Putamen (tissue), 1 donor: ENCODE measurements at places on chromosomes 1 and 21.

DNA sequence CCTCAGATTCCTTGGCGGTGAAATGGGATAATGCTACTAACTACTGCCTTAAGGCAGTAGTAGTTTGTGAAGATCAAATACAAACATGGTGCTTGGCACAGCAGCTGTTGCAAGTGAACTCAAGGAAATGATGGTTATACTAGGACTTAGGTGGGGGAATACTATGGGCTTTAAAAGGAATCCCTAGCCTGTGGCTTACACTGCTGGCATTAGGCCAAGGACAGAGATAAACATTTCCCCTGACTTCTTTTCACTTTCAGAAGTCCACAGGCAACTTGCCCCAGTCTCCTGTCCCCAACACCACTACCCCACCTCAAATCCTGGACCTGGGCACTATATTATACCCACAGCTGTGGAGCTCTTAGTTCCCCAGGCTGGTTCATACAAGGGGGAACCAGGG, 13.1 kb upstream of the VAMP4 start:
- DNase-seq, result no peak

DNA sequence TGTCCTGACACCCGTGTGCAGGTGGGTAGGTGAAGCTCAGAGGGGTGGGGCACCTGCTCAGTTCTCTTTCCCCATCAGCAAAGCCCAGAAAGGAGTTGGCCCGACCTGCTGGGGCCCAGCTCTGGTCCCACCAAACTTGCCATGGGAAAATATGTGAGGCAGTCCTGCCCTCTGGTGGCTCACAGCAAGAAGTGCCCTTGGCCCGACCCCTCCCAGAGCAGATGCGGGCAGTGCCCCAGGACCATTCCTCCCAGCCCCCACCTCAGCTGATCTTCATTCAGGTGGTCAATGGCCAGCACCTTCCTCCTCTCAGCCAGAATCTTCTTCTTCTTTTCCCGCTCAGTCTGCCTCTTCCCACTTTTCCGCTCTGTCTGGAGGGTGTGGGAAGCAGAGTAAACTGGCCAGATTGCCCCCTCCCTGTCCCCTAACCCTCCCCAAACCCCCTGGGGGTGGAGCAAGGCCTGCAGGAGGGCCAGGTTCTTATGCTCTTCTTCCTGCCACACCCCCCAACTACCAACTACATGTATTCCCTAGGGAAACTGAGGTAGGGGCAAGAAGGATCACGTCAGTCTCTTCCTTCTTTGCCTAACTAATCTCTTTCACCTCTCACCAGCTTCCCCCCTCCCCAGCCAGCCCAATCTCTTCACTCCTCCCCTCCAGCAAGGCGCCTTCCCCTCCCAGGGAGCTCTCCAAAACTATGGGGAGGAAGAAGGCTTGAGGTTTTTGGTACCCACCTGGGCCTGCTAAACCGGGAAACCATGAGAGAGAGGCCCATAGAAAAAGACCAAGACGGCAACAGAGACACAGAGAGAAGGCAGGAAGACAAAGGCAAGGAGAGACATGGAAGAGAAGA, 15.6 kb downstream of the TNNT2 start:
- peak; percentile 13 for DNase-seq

DNA sequence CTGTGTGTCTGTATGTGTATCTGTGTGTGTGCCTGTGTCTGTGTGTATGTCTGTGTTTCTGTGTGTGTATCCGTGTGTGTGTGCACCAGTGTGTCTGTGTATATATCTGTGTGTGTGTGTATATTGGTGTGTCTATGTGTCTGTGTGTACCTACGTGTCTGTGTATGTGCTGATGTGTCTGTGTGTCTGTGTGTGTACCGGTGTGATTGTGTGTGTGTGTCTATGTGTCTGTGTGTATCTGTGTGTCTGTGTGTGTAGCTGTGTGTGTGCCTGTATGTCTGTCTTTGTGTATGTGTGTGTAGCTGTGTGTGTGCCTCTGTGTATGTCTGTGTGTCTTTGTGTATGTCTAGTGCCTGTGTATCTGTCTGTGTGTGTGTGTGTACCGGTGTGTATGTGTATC, 32.0 kb downstream of the CAMK2N1 start:
- no peak for DNase-seq

DNA sequence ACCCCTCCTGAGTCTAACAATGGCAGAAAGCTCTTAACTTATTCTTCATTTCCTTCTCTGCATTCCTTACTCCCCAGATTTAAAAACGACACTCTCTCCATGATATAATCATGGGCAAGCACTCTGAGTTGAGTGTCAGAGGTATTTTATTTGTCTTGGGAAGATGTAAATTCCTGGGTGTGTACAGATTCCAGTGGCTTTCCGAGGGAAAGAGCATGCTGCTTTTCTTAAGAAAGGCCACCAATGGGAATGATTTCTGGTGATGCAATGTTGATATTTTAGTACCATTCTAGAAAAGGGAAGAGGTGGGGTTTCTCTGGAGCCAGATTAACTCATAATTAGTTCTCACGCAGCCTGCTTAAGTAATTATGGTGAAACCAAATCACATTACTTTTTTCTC, 47.8 kb upstream of the BTG3 start:
- DNase-seq, result peak; percentile 31

- no peak for DNase-seq
Observed at GRCh38 chr1:15640667-15641066, 23.4 kb downstream of the DDI2 start.

GRCh38 chr1:11196945-11197344, 7.8 kb downstream of the ANGPTL7 start:
- no peak for DNase-seq

DNA sequence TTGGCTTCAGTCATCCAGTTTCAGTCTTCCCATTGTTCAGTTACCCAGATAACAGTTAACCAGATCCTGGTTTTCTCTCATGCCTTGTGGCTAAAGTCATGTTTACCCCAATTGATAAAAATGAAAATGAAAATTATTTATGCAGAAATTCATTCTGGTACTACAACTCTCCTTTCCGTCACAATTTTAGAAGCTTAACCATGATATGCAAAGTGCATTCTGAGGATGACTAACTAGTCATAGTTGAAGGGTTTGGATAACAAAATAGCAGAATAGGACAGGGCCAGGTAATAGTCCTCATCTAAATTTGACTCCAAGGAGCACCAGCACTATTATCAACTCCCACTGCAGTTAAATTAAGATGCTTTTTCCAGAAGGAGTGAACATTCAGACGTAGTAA, 94.7 kb downstream of the NTMT2 start:
- DNase-seq, result peak; percentile 0

DNA sequence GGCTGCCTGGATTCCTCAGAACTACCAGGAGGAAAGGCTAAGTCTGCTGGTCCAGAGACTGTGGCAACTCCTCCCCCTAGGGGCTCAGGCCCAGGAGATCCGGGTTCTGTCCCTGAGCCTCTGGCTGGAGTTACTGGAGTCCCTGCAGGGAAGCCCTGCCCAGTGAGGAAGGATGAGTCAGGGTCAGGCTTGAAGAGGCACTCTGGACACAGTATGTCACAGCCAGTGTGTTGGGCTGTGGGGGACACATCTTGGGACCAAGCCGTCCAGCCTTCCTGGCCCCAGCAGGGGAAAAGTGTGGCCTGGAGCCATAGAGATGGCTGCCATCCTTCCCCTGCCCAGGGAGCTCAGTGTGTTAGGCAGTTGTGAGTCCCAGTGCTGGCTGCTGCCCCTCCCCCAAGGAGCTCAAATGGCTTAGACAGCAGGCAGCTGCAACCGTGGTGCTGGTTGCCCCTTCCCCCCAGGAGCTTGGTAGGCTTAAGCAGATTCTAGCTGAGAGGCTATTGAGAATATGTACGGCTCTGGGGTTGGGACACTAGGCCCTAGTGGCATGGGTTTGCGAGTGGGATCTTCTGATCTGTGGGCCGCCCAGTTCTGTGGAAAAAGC, 28.2 kb upstream of the RABGAP1L start:
- DNase-seq, result no peak

DNA sequence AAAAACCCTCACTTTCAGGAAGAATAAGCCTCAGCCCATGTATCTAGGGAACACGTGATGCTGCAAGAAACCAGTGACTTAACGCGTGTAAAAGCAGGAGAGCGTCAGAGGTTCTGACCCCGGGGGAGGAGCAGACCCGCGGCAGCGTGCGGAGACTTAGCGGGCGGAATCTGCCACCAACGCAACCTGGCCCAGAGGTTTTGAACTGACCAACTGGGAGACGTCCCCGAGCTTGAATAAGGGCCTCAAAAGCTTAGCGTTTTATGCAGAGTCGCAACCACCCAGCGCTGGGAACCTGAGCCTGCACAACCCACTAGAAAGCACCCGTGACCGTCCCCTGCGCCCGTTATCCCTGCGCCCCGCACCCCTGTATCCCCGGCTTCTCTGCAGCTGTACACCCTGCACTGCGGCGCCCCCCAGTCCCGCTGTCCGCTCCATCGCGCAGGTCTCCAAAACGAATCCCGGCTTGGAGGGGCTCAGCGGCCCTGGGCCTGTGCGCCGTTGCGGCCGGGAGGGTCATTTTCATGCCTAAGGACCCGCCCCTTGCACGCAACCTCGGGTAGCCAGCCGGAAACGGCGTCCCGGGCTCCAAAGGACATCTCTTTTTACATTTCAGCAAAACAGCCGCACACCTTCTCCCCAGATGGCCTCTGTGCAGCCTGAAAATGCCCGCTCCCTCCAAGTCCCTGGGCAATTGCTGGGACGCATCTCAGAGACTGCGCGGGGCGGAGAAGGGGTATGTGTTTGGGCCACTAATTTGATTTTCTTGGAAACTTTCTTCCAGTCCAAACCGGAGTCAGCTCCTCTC, 29.4 kb upstream of the TRIM17 start:
- peak; percentile 58 for DNase-seq

- DNase-seq, result no peak
Observed at GRCh38 chr1:117481410-117481809, 114.2 kb downstream of the MAN1A2 start.

DNA sequence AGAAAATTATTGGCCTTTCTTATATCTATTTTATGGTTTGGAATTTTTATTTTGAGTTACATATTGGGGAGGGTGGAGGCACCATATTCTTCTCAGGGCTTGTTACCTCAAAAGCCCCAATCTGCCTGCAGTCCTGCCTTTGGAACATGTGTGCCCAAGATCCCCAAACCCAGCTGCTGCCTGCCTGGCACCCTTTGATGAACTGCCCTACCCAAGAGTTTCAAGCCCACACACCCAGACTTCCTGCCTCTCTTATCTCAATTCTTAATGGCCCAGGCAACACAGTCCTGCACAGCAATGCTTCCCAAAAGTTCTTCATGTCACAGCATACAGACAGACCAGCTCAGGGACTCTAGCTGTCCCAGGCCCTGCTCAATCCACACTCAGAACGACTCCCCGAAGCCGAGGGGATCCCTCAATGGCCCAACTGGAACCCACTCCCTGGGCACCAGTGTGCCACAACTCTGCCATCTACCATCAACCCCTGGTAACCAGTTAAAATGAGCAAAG, 19.2 kb downstream of the OLFML2B start:
- no peak for DNase-seq

DNA sequence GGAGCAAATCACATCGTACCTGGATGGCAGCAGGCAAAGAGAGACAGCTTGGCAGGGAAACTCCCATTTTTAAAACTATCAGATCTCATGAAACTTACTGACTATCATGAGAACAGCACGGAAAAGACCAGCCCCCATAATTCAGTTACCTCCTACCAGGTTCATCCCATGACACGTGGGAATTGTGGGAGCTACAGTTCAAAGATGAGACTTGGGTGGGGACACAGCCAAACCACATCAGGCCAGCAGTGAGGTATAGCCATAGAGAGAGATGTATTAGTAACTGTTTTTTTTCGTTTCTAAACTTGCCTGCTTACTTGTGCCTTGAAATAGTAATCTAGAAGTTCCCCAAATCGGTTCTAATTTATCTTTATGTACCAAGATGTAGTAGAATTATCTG, 48.9 kb downstream of the AK4 start:
- DNase-seq, result no peak

DNA sequence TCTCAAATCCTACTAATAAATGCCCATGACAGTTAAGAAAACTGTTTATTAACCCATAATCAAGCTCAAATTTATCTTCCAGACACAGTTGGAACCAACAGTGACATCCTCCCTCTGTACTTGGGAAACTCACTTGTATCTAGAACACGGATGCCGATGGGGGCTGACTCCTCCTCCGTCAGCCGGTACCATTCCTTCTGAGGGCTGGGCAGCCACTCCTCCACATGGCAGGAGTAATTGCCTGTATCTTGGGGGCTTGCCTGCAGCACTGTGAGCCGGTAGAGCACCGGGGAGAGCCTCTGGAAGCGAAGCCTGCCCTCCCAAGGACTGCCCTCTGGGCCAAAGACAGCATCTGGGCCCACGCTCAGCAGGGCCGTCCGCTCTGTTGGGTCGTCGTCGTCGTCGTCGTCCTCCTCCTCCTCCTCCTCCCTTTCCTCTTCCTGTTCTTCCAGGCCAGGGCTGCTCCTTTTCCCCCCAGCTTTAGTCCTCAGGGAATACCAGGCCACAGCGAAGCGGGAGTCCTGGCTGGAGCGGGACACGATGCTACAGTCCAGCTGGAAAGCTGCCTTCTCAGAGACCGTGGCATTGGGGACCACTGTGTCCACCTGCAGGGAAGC, 8.5 kb upstream of the CD58 start:
- no peak for DNase-seq

GRCh38 chr1:234842726-234843641, 233.0 kb upstream of the IRF2BP2 start:
- DNase-seq, result no peak

- no peak for DNase-seq
Observed at GRCh38 chr1:29711582-29712283, 475.4 kb downstream of the PTPRU start.

GRCh38 chr21:34365809-34366208, 2.0 kb downstream of the KCNE2 start:
- DNase-seq, result no peak

DNA sequence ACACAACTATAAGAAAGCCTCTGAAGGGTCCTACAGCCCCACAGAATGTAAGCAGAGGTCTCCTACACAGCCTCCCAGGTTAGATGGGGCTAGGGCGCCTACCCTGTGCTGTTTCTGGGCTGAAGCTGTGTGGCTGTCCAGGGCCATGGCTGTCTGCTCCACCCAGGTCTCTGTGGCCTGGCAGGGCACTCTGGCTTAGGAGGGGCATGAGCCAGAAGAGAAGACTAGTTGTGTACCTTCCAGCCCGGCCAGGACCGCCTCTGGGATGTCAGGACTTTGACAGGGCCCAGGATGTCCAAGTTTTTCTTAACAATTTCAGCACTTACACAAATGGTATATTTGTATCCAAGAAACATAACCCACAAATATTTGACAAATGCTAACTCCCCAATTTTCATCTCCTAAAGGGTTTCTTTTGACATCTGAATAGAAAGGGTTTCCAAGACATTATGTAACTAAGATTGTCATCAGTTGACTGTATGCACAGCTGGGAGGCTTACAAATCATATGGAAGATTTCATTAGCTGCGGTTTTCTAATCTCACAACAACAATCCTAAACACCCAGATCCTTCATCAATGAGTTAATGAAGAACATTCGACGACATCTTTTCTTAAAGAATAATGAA, 80.5 kb downstream of the HSF2BP start:
- DNase-seq, result no peak

- no peak for DNase-seq
Observed at GRCh38 chr1:206508956-206509355, 1.6 kb downstream of the RASSF5 start.

- no peak for DNase-seq
Observed at GRCh38 chr1:12604114-12604874, 13.7 kb downstream of the DHRS3 start.
